Stimulated activated CD4-positive, alpha-beta T cell treated with anti-CD3 and anti-CD28 coated beads, TNF-alpha, amount 100 ng/mL, for 24 hours (primary cell): ENCODE measurements at places on chromosomes 1 and 21.
A peak's percentile ranks its signal among the peaks of the same experiment; 100 is the strongest.

GRCh38 chr1:39410915-39411436 lies 80.5 kb upstream of the BMP8A start:
- DNase-seq = peak; percentile 38

- no peak for DNase-seq
Observed at GRCh38 chr21:44946254-44947041, 6.6 kb downstream of the SLX9 start.

DNA sequence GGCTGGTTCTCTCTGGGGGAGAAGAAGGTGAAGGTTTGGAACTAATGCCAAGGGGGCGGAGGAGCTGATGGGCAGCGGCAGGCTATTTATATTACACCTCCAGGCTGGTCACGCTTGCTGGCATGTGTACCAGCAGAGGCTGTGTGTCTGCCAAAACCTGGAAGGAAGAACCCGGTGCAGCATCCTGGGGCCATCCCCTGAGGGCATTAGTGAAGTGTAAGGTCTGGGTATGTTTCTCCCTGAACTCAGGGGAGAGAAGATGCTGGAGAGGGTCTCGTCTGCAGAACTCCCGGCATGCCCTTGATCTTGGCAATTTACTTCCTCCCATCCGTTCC lies 5.3 kb downstream of the DISP3 start:
- no peak for DNase-seq

DNA sequence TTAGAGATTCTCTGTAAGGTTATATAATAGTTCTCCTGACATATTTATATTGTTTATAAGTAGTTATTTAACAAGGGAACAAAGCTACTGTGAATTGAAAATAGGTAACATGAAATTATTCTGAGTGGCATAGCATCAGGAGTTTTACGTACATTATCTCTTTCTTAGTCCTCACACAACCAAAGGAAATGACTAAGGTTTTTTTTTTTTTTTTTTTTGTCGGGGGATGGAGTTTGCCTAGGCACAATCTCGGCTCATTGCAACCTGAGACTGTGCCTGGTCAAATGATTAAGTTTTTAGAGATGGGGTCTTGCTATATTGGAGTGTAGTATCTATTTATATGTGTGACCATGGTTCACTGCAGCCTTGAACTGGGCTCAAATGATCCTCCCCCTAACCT lies 24.9 kb downstream of the TMED5 start:
- DNase-seq = no peak

DNA sequence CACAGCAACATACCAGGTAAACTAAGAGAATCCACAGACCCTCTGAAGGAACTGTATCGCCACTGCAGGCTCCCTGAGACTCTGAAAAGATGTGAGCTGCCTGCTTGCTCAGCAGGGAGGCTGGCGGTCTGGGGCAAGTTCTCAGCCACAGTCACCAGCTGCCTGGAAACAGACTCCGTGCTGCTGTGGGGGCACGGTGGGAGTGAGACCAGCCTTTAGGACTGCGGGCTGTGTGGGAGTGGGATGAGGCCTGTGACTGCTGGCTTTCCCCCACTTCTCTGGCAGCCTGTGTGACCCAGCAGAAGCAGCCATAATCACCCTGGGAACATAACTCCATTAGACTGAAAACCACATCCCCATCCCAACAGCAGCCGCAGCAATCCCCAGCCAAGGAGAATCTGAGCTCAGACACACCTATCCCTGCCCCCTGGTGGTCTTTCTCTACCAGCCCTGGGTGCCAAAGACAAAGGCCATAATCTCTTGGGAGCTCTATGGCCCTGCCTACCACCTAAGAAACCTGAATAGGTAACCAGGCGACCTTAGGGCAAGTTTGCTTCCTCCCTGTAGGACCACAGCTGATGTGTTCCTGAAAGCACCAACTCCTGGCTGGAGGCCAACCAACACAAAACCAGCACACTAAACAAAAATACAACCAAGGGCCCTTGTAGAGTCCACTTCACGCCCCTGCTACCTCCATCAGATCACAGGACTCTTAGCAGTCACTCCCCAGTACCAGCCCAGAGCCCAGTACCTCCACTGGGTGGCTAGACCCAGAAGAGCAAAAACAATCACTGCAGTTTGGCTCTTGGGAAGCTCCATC lies 151.5 kb downstream of the SMYD3 start:
- DNase-seq = no peak

DNA sequence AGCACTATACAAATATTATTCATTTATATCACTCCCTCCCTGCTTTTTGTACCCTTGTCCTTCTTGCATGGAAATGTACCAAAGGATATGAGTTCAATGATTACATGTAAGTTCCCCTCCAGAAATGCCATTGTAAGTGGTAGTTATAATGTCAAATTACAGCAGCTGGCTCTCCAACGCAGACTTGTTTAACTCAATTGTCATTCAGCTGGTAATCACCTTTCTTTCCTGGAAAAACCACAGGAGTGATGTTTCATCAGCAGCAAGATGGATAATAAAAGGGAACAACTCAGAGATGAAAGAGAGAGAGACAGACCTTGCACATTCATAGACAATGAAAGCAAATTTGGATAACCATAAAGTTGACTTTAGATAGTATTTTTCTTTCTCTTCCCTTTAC lies 578.6 kb upstream of the PBX1 start:
- DNase-seq = no peak

GRCh38 chr1:109726728-109727373 lies 14.0 kb downstream of the GSTM3 start:
- no peak for DNase-seq

- no peak for DNase-seq
Observed at GRCh38 chr1:184790642-184791549, 36.2 kb upstream of the EDEM3 start.

DNA sequence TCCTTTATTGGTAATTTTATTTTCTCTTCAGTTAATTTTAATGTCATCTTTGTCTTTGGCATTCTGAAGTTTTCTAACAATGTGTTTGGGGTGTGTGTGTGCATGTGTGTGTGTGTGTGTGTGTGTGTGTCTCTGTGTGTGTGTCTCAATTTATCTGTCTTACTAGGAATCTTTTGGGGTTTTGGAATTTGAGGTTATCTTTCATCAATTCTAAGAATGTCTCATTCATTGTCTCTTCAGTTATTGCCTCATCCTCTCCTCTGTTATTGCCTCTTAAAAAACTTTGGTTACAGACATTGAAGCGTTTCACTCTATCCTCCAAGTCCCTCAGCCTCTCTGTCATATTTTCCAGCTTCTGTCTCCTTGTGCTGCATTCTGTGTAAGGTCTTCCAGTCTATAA lies 18.1 kb upstream of the SAMD13 start:
- no peak for DNase-seq

DNA sequence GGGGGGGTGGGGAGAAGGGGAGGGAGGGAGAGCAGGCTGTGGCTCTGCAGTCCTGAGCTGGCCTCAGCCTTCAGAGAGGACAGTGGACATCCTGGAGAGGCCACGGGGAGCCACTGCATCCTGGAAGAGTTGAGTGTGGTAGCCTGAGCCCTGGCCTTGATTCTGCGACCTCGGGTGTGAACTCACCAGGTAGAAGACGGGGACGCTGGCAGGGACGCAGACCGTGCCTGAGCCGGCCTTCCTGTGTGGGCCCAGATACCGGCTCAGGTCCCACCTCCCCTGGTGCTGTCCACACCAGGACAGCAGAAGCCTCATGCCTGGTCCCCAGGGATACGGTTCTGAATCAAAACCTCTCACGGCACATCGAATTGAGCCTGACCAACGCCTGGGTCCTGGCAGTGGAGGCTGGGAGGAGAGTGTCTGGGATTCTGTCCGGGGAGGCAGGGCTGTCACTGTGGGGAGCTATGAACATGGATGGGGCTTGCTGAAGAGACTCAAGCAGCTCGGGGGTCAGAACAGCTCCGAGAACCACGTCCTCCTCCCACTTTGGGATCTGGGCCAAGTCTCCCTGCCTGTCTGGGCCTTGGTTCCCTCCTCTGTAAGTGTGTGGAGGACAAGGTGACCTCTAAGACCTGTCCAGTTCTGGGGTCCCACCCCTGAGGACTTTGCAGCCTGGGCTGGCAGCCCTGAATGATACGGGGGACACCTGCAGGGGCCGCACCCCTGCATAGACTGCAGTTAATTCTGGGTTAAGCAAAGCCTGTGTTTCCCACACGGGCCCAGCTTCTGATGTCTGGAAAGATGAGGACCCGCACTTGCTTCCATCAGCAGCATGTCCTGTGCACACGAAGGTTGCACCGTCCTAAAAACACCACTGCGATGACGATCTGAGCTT lies 30.4 kb downstream of the RRP1 start:
- DNase-seq = no peak

- no peak for DNase-seq
Observed at GRCh38 chr21:32455548-32455947, 43.0 kb downstream of the EVA1C start.

GRCh38 chr1:34176830-34177603 lies at the start of gene C1orf94:
TSS of gene C1orf94 (plus strand) at chr1:34176907. CDS start at chr1:34177790, 883 bp downstream.
- no peak for DNase-seq

DNA sequence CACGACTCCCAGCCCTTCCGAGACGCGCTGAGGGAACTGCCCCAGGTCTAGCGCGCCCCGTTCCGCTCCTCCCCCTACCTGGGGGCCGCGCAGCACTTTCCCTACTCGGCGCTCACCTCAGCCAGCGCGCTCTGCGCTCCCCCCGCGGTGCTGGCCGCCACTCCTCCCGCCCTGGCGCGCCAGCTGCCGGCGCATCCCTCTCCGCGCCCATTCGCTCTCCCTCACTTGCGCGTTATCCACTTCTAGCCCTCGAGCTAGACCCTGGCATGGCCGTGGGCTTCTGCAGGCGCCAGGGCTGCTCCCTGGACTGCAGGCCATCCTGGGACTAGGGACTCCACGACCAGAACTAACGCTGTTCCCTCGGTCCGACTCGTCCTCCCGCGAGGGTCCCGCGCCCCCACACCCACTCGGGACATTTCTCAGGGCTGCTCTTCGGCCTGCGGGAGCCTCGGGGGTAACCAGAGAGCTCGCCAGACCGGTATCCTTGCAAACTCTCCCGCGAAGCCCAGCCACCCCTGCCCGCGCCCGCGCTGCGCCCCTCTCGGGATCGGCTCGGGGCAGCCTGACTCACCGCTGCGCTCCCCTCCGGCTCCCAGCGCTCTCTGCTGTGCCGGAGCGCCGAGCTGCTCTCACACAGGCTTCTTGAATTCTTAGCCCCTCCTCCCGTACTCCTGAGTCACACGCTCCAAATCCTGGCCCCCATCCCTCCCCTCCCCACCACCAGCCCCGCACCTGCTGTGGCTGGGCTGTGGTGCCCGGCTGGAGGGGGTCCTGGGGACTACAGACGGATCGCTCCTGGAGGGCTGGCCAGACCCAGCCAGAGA lies at the start of gene NGF:
Gene NGF (minus strand): TSS at position 617 of the 824 bp plus-strand sequence. CDS start 51,454 bp downstream, outside the sequence.
- DNase-seq = no peak

DNA sequence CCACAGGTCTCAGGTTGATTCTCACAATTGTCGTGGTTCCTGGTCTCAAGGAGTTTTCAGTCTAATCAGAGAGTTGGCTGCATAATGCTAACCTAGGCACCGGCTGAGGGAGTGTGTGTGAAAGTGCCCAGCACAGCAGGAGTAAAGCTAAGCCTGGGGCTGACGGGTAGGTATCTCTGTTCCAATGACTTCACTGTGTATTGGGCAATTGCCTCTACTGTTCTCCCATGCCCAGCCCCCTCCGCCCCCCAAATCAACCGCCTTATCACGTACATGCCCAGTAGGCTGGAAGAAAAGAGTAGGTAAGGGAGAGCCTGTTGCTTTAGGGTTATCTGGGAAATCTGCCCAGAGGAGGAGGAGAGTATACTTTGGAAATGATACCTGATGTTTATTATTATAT lies 54.7 kb downstream of the MRPS6 start:
- DNase-seq = no peak

DNA sequence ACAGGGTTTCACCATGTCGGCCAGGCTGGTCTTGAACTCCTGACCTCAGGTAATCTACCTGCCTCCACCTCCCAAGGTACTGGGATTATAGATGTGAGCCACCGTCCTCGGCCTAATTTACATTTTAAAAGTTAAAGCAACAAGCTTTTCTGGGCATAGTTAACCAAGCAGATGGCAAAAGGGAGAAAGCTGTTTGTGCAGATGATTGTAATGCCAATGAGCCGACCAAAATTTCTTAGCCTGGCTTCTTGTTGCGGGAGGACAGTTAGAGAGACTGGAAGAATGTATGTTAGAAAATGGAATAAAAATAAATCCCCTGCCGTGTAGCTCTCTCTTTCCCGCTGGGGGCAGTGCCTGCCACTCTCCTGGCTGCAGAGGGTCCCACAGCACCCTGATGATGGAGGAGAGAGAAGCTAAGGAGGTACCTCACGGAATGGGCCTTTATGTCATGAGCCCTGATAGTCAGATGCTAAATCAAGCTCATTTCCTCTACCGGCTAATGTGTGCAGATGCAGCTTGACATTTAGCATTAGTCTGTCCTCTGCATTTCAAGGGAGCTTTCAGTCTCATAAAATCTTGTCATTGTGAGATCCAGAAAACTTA lies 87.2 kb downstream of the HHAT start:
- no peak for DNase-seq

- DNase-seq = no peak
Observed at GRCh38 chr1:210978316-210978973, 155.5 kb downstream of the KCNH1 start.

GRCh38 chr1:157088607-157089006 lies 11.0 kb downstream of the ETV3L start:
- DNase-seq = no peak

- no peak for DNase-seq
Observed at GRCh38 chr1:105793536-105794146, 1262.8 kb upstream of the PRMT6 start.

GRCh38 chr1:147270721-147271120 lies 28.2 kb downstream of the CHD1L start:
- no peak for DNase-seq

DNA sequence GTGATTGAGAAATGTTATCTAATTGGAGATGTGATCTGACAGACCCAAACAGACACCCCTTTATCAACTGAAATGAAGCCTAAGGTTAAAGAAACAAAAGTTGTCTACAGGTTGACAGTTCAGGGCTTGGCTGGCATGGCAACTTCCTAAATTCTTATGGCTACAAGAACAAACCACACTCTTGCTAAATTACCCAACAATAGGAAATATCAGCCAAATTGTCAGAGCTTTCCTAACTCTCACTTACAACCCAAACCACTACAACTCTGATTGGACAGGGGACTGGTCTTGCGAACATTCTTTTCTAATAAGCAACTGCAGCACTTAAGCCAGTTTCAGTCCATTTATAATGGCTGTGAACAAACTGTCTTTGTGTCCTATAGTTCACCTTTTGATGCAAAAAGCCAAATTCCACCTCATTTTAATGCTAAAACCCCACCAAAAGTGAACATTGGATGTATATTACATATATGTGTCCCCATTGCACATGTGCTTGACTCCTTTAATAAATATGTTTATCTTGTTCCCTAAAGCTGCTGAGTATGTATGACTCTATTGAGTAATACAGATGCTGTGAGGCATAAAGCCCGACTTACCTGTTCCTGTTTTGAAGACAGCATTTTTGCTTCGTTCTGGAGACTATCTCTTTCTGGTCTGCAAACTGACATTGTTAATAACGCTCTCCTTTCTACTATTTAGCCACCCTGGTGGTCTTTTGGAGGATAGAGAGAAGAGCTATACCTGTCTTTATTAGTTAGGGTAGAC lies 101.3 kb upstream of the HMCN1 start:
- no peak for DNase-seq
